ENCODE measurements at places on chromosomes 6 and 20. TPM values are rescaled to one million over a fixed set of nuclear protein-coding genes. Genes with fewer than 3 reads are reported as not detected.
A peak's percentile ranks its signal among the peaks of the same experiment; 100 is the strongest.

TREML2 gene
- polyA plus RNA-seq: 0.18 TPM

CAGE1 gene
- 0.03 TPM for polyA plus RNA-seq

DNA sequence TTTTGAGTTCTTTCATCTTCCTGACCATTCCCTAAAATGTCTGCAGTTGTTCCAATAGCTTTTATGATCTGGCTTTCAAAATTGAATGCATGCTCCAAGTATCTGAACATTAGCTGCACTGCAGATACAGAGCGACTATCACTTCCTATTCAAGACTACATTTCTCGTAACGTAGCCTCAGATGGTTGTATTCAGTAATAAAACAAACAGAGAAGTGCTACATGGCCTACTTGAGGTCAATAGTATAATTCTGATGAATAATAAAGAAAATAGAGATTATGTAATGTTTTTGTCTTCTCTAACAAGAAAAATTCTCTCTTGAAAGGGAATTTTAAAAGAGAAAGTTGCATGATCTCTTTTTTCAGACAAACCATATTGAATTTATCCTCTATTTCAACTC lies 333.9 kb upstream of the IRAK1BP1 start:
- DNase-seq: no peak

DNA sequence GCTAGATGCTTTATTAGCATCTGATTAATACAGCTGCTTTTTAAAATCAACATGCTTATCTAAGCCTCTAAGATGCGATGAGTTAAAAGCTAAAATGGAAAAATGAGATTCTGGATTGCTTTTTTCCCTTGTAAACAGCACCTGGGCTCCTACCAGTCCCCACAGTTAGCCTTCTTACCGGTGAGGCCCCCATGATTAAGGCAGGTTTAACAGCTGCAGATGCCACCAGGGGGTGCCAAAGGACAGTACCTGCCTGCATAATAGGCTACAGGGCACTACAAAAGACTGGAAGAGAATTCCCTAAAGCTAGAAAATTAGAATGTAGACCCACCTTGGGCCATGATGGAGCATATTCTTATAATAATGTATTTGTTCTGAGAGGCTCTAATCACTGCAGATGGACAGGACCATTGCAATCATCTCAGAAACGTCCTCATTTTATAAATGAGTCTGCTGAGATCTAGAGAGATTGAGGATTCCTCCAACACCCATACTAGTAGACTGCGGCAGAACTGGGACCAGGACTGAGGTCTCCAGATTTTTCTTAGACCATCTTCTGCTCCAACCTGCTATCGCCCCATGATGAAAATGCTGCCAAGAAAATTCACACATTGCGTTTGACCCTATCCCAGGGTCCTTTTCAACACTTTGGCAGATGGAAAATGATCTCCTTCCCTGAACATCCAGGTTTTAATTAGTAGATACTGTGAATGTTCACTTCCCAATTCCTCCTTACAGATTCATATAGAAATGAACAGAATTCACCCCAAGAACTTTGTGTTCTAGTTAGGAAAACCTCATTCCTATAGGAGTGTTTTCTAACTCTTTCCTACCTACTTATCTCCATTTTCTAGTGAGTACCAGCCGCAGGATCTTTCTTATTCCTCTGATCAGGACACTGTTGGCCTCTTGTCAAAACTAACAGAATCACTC lies 148.8 kb downstream of the RPS12 start:
- DNase-seq: peak; percentile 40

DNA sequence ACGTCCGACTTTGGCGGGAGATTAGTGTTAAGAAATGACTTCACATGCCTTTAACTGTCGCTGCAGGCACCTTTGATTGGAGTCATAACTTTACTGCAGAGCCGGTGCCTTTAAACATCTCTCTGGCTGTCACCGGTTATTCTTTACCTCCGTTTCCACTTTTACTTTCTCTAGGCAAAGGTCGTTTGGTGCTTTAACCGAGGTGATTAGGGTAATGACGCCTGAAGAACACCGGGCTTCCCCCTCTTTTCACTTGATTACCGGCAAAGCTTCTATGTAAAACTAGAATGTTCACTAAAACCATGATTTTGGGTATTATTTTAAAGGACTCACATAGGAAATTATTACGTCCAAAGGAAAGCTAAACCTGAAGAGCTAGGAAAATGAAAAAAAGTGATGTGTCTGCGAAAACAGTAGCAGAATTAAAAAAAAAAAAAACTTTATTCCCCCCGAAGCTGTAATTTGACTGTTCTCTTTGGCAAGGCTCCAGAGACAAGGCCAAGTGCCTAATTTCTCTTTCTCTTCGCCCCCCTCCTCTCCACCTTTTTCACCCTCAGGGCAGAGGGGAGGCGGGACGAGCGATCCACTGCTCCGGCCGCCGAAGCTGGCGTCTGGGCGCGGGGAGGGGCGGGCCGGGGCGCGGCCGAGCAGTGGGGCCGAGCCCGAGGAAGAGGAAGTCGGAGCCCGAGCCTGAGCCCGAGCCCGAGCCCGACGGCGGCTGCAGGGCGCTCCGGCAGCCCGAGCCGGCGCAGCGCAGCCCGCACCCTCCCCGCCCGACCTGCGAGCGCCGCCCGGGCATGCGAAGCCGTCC lies at the start of gene PLEKHG1:
PLEKHG1 (plus strand) TSS at position 687 of the 811 bp plus-strand sequence. CDS start 133,797 bp downstream, outside the sequence.
- peak; percentile 50 for DNase-seq

- DNase-seq: no peak
Measured at GRCh38 chr6:23403460-23403859, 722.6 kb upstream of the NRSN1 start.

GRCh38 chr20:47187450-47188195 lies 168.9 kb downstream of the ZMYND8 start:
- DNase-seq: no peak

GRCh38 chr20:14470231-14470899 lies 133.0 kb upstream of the FLRT3 start:
- DNase-seq: no peak

GRCh38 chr6:73964241-73964854 lies 268.3 kb downstream of the CD109 start:
- DNase-seq: no peak

Measured in foreskin keratinocyte (primary cell).